Nasal cavity respiratory epithelium epithelial cell of viscerocranial mucosa (primary cell): ENCODE measurements at places on chromosomes 4 and X. TPM values are rescaled to one million over a fixed set of nuclear protein-coding genes. Genes with fewer than 3 reads are reported as not detected.

The GPR119 gene
- total RNA-seq: not detected in 2 replicates

The CXorf65 gene
- not detected in 2 replicates for total RNA-seq

The MAGEA10 gene
- total RNA-seq: not detected in 2 replicates

The SPANXA1 gene
- total RNA-seq: not detected in 2 replicates

The CCSER1 gene
- 9.6 and 19.6 TPM in 2 replicates for total RNA-seq

The ADAMTS3 gene
- 0.78 and 1.0 TPM in 2 replicates for total RNA-seq

The USP26 gene
- total RNA-seq: not detected in 2 replicates

The RIBC1 gene
- total RNA-seq: 0.34 and 0.50 TPM in 2 replicates

The ANOS1 gene
- total RNA-seq: 0.34 and 4.0 TPM in 2 replicates

The MGARP gene
- 0.21 and 0.34 TPM in 2 replicates for total RNA-seq

The C1QTNF7 gene
- total RNA-seq: not detected in 2 replicates

The GPC4 gene
- 0.34 and 6.0 TPM in 2 replicates for total RNA-seq
